Left renal cortex interstitium (tissue), 4 donors: ENCODE measurements at places on chromosomes 7 and 10. TPM values are rescaled to one million over a fixed set of nuclear protein-coding genes. Genes with fewer than 3 reads are reported as not detected.

DNA sequence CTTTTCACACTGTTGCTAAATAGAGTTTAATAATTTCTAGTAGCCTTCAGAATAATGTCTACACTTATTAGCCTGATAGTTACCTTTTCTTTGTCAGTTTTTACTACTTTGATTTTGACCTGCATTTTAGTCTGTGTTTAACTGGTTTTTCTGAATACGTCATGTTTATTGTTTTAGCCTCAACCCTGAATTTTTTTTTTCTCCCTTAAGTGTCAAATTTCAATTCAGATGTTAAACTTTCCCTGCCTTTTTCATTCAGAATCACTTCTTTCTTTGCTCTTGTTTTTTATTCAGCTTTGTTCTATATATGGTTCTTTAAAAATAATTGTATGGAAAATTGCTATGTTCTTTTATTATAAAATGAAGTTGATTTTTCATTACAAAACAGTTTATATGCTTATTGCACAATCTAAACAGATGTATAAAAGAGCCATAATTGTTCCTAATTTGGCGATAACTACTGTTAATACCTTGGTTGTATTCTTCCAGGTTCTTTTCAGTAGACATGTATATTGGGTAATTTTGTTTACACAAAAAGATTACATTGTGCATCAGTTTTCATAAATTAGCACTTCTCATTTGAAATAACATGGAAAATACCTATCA is 159.7 kb downstream of the ADK start:
- DNase-seq: no peak

Gene PRSS37
- polyA plus RNA-seq: 1.3 TPM

Gene C10orf53
- not detected for polyA plus RNA-seq

GRCh38 chr7:49308787-49309186 is 384.4 kb downstream of the CDC14C start:
- no peak for DNase-seq

- DNase-seq: no peak
These were observed 259.8 kb upstream of the MAGI2 start for GRCh38 chr7:79713276-79713675.
